Stimulated activated CD4-positive, alpha-beta T cell treated with anti-CD3 and anti-CD28 coated beads, Interleukin-4, amount 100 ng/mL, for 24 hours (primary cell): ENCODE measurements at places on chromosomes 11 and 22.

GRCh38 chr11:30045921-30046577 lies 29.2 kb upstream of the KCNA4 start:
- no peak for DNase-seq

DNA sequence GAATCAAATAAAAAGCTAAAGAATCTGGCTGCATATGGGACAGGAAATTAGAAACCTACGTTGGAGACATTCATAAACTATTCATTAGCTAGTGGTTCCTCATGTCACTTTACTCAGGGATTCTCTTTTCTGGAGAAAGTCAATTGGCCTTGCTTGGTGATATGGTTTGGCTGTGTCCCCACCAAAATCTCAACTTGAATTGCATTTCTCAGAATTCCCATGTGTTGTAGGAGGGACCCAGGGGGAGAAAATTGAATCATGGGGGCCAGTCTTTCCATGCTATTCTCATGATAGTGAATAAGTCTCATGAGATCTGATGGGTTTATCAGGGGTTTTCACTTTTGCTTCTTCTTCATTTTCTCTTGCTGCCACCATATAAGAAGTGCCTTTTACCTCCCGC lies 91.2 kb upstream of the CD44 start:
- DNase-seq = no peak

DNA sequence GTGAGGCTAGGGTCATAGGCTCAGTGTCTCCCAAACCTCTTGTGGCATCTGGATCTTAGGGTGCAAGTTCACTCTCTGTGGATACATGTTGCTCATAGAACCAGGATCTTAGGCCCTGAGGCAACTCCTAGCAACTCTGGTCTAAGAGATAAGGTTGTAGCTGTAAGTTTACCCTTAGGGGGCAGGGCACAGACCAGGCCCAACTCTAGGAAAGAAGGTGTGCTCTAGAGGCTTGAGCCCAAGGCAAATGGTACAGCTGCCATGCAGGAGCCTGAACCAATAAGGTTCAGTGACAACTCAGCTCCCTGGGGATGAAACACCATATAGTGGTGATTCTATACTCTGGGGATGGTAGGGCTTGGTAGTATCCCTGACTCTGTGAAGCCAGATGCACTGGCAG lies 17.8 kb downstream of the CALCB start:
- DNase-seq = no peak

- DNase-seq = no peak
Observed at GRCh38 chr11:112922606-112923005, 38.6 kb upstream of the NCAM1 start.
